ENCODE measurements at places on chromosomes 4 and X.

GRCh38 chr4:127632420-127633403, at the start of gene INTU:
Gene INTU (plus strand): TSS chr4:127632957. CDS start chr4:127633035, 78 bp downstream.
- DNase-seq, result no peak

GRCh38 chrX:106894978-106895452, 8.1 kb downstream of the RIPPLY1 start:
- no peak for DNase-seq

DNA sequence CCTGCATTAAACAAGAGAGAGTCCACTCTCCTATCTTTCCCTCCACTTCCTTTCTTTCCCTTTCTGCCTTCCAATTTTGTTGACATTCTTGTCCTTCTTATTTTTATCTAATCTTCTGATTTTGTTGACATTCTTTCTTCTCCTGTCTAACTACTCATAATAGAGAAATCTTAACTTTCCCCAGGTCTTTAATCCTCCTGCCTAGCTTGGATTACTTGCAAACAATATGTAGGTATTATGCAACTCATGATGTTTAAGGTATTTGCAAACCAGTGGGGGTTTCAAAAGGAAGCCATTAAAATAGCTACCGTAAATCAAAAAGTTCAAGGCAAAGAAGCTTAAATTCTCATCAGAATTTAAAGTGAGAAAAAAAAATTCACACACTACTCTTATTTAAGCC, 53.9 kb downstream of the PROM1 start:
- no peak for DNase-seq

DNA sequence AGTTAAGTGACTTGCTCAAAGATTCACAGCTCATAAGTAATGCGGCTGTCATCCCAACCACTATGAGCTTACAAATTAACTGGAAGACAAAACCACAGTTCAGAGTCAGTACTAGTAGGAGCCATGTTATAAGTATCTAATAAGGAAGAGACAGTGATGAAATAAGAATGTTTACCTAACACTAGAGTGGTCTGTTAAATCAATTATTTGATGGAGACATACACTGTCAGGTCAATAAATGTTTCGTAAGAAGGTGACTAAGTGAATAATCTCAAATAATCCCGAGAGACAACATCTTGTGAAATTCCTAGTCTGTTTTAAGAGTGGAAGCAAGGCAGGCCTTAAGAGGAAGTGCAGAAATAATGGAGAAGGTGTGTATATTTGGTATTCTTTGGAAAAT, 25.8 kb upstream of the AMELX start:
- no peak for DNase-seq

GRCh38 chrX:133847340-133847994, 137.9 kb downstream of the GPC3 start:
- no peak for DNase-seq

DNA sequence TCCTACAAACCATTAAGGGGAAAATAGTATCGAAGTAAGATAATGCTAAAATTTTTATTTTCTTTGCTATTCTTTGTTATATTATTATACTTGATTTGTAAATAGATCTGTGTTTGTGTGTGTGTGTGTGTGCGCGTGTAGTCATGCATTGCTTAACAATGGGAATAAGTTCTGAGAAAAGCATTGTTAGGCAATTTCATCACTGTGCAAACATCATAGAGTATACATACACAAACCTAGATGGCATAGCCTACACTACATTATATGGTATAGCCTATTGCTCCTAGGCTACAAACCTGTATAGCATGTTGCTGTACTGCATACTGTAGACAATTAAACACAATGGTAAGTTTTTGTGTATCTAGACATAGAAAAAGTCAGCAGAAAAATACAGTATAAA, 17.1 kb downstream of the MTTP start:
- no peak for DNase-seq

- DNase-seq, result no peak
These were observed 126.2 kb downstream of the KLHL13 start for GRCh38 chrX:117990438-117990837.

GRCh38 chr4:164772076-164772475, 18.1 kb downstream of the SMIM31 start:
- no peak for DNase-seq

GRCh38 chr4:152360045-152360410, 175.9 kb downstream of the FBXW7 start:
- no peak for DNase-seq

- no peak for DNase-seq
These were observed 7.0 kb downstream of the ACOT9 start for GRCh38 chrX:23736030-23736429.
